Stimulated activated CD8-positive, alpha-beta memory T cell treated with anti-CD3 and anti-CD28 coated beads, Interleukin-2, amount 100 ng/mL, for 1 hour (primary cell): ENCODE measurements at places on chromosomes 6 and 20.

DNA sequence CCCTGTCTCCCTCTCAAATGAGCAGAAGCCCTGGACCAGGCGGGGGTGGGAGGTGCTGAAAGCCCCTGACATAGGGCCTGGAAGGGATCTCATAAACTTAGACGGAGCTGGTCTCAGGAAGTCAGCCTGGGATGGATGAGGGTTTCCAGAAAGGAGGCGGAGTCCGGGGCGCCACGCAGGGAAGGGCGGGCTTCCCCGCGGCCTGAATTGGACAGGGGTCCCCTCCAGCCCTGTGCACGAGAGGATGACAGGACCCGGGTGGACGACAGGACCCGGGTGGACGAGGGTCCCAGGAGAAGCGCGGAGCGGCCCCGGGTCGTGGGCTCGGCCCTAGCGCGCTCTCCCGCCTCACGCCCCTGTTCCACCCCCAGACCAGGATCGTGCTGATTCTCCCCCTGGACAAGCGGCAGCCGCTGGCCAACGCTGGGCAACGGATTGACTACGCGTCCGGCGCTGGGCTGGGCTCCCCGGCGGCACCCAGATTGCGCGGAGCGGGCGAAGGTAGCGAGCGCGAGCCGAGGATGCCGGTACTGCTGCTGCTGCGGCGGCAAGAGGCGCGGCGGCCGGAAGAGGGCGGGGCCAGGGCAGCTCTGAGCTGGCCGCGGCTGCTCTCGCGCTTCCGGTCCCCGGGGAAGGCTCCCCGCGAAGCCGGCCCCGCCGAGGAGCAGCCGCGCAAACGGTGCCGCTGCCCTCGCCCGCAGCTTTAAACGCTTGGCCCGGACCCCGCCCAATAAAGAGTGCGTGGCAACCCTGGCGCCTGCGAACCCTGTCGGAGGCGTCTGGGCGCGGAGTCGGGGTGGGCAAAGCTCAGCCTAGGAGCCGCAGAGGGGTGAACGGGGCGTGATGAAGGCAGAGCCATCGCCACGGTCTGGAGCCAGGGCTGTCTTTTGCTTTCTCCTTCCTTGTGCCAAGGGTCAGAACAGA is 1.3 kb downstream of the C20orf144 start:
- DNase-seq, result peak; percentile 63

GRCh38 chr6:40692337-40692736 is 105.2 kb upstream of the LRFN2 start:
- no peak for DNase-seq

DNA sequence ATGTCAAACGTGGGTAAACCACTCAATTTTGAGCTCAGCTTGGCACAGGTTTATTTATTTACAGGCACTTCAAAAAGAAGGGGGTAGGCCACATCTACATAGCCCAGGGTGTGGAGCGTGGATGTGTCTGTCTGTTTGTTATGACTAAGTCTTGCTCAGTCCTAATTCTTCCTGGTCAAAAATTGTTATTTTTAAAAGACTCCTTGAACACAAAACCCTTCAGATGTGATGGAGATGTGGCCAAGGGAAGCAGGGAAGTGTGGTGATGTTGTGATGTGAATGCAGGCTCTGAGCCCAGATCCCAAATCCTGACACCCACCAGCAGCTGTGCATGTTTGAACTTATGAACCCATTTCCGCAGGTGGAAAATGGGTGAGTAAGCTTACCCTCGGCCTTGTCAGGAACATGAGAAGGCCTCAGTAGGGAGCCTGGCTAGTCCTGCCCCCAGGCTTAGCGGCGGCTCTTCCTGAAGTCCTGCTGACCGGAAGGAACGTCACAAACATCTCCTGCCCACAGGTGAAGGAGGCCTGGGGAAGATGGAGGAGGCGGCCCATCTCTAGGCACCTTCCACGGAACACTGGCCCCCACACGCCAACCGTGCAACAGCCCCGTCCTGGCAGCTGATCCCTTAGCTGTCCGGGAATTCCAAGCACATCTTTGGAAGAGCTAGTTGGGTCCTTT is 119.7 kb downstream of the MYLK4 start:
- no peak for DNase-seq

DNA sequence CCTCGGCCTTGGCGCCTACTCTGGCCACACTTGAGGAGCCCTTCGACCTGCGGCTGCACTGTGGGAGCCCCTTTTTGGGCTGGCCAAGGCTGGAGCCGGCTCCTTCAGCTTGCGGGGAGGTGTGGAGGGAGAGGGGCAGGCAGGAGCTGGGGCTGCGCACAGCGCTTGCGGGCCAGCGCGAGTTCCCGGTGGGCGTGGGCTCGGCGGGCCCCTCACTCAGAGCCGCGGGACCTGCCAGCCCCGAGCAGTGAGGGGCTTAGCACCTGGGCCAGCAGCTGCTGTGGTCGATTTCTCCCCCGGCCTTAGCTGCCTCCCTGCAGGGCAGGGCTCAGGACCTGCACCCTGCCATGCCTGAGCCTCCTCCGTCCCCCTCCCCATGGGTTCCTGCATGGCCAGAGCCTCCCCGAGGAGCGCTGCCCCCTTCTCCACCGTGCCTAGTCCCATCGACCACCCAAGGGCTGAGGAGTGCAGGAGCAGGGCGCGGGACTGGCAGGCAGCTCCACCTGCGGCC is 136.8 kb downstream of the EPHA7 start:
- no peak for DNase-seq

DNA sequence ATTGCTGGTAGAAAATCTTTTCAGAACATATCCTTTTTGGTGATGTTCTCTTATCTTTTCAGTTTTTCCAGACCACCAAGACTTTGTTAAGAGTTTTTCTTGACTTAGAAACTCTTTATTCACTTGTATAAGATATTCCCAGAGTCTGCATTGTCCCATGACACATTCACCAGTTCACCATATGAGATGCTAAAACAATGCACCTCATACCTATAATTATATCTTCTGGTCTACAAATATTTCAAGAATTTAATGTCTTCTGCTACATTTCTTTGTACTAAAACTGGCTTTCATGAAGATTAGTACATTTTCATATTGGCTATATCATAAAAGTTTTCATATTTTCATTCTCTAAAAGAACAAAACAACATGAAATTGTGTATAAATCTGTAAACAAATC is 111.3 kb downstream of the ADGRG6 start:
- DNase-seq, result no peak

DNA sequence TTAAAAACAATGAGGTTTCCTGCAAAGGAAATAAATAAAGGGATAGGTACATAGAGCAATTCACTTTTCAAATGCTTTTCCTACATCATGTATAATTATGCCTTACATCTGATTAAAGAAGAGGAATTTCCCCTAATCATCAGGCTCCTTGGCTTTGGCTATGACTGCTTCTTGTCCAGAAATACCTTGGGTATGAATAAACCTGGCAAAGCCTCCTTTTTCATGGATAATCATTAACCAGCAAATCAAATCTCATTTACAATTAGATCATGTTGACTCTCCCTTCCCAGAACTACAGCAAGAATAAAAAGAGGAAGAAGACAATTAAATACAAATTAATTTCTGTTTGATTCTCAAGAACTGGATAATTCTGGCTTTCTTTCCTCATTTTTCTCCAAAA is 58.0 kb upstream of the CD2AP start:
- no peak for DNase-seq

DNA sequence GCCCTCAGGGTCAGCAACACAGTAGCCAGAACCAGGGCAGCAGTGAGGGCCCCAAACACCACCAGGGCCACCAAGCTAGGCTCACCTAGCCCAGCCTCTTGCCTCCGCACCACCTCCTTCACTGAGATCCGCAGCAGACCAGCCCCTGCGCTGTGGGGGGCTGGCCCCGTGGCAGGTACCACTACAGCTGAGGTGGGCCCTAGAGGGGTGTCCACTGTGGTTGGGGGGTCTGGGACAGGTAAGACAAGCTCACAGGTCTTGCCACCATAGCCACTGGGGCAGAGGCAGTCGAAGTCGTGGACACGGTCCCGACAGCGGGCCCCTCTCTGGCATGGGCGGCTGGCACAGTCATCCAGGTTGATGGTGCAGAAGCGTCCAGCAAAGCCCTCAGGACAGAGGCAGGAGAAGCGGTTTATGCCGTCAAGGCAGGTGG is 4.6 kb downstream of the DLK2 start:
- no peak for DNase-seq

- no peak for DNase-seq
These were observed 149.5 kb upstream of the BMP5 start for GRCh38 chr6:56024931-56025330.

DNA sequence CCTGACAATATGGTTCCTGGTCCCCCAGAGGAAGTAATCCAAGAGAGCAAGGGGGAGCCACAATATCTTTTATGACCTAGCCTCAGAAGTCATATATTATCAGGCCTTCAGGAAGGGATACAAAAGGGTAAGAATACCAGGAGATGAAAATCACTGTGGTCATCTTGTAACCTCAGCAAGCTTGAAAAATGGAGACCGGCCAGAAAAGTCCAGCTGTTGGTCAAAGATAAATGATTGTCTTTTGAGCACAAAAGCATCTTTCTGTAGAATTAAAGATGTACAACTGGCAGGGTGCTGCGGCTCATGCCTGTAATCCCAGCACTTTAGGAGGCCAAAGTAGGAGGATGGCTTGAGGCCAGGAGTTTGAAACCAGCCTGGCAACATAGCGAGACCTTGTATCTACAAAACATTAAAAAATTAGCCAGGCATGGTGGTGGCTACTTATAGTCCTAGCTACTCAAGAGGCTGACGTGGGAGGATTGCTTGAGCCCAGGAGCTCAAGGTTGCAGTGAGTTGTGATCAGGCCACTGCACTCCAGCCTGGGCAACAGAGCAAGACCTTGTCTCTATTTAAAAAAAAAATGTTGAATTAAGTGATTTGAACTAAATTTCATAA is 118.0 kb upstream of the MARCKS start:
- DNase-seq, result no peak

DNA sequence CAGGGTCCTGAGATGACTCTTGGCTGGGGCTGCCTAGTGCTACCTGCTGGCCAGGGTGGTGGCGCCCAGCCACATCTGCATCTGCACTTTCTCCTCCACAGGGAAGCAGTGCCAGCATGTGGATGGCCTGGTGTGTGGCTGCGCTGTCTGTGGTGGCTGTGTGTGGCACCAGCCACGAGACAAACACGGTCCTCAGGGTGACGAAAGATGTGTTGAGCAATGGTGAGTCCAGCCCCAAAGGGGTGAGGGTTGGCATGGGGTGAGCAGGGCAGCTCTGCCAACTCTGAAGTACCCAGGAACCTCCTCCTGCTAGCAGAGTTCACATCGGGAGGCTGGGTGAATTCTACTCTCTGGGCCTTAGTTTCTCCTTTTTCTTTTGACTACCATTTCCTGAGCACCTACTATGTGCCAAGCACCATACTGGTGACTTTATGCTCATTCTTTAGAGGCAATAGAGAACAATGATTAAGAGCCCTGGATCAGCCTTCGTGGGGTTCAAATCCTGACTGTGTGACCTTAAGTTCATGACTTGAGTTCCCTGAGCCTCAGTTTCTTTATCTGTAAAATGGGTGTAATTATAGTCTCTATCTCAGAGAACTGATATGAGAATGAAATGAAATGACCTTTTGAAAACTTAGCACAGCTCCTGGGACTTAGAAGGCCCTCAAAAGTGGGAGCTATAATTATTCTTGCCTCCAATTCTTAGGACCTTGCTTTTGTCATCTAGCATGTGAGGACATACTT is 2.1 kb downstream of the BPIFB4 start:
- DNase-seq, result no peak

DNA sequence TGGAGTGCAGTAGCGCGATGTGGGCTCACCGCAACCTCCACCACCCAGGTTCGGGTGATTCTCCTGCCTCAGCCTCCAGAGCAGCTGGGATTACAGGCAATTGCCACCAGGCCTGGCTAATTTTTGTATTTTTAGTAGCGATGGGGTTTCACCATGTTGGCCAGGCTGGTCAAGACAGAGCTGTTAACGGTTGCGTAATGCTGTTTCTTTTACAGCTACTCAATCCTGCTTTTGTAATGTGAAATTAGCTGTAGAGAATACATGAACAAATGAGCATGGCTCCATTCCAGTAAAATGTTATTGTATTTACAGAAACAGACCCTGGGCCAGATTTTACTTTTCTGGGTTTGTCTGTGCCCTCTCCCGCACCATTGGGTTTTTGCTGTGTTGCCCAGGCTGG is 1.9 kb downstream of the PNLDC1 start:
- no peak for DNase-seq

GRCh38 chr6:134010974-134011373 is 41.5 kb downstream of the SLC2A12 start:
- no peak for DNase-seq

GRCh38 chr6:105648276-105648675 is 245.4 kb upstream of the PREP start:
- DNase-seq, result no peak

DNA sequence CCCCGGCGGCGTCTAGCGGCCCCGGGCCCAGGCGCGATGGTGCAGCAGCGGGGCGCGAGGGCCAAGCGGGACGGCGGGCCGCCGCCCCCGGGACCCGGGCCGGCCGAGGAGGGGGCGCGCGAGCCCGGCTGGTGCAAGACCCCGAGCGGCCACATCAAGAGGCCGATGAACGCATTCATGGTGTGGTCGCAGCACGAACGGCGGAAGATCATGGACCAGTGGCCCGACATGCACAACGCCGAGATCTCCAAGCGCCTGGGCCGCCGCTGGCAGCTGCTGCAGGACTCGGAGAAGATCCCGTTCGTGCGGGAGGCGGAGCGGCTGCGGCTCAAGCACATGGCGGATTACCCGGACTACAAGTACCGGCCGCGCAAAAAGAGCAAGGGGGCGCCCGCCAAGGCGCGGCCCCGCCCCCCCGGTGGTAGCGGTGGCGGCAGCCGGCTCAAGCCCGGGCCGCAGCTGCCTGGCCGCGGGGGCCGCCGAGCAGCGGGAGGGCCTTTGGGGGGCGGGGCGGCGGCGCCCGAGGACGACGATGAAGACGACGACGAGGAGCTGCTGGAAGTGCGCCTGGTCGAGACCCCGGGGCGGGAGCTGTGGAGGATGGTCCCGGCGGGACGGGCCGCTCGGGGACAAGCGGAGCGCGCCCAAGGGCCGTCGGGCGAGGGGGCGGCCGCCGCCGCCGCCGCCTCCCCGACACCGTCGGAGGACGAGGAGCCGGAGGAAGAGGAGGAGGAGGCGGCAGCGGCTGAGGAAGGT is 715 bp downstream of the SOX12 start:
- DNase-seq, result no peak

- no peak for DNase-seq
These were observed 103.0 kb downstream of the ZFAND3 start for GRCh38 chr6:37922563-37922962.

DNA sequence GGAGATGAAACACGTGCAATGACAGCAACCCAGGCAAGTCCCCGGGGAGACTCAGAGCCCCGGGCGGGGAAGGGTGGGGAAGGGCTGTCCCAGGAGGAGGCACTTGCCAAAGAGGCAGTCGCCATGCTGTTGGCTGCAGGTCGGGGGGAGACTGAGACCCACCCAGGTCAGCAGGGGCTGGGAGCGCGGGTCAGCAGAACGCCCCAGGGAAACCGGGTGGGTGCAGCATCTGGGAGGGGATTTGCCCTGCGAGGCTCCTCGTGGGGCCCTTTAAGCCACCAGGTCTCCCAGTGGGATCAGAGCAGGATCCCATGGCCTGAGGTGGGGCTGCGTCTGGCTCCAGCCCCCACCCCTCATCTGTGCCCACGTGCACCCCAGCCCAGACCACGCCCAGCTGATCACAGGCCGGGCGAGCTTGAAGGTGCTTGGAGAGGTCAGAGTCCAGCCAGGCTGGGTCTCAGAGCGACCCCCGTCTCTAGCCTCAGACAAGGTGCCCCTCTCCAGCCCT is 65.5 kb downstream of the YTHDF1 start:
- DNase-seq, result no peak
